Keratinocyte (primary cell): ENCODE measurements at places on chromosomes 2 and 18. TPM values are rescaled to one million over a fixed set of nuclear protein-coding genes. Genes with fewer than 3 reads are reported as not detected.

GRCh38 chr2:41736586-41736985 is 311.2 kb upstream of the PKDCC start:
- no peaks in the 10 kb centered on the region for H3K36me3 ChIP-seq
- H3K4me1 ChIP-seq: no peaks in the 10 kb centered on the region
- no peak overlapping the region for H3K4me3 ChIP-seq

GRCh38 chr2:228798458-228799207 is 472.5 kb downstream of the PID1 start:
- no peaks in the 10 kb centered on the region for H3K4me1 ChIP-seq
- H3K4me3 ChIP-seq: no peak overlapping the region

IL1F10 gene
- polyA plus RNA-seq: 0.15 to 0.75 TPM (median 0.37 TPM) in 3 replicates

DNA sequence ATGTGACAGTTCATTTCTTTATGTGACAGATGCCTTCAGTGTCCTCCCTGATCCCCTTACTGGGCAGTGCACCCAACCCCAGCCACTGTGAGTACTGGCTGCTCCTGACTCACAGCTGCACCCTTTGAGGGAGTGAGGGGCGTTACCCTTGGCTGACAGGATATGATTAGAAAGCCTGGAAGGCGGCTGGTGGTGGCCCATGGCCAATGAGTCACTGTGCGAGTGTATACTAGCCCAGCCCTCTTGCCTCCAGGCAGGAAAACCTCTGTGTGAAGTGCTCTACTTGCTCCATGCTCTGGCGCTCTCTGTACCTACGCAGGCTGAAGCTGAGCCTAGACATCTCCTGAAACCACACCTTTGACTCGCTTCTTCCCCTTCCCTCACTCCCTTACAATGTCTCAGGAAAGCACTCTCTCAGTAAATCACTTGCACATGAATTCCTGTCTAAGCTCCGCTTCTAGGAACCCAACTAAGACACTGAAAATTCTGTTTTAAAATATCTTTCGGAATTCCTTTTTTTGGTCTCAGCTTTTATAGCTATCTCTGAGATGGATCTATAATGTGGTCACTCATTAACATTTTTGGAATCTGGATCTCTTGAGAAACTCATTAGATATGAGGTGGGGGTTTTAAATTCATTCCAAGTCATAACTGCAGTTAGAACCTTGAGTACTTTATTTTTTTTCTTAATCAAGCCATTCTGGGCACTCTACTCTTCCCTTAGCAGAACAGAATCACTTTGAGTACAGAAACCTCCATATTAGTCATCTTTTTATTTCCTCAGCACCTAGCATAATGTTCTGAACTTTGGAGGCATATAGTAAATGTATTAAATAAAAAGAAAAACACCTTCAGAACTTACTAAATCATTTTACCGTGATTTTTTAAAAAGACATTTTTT is 25.3 kb upstream of the STAM2 start:
- peak overlapping the region; percentile 6 for H3K4me3 ChIP-seq
- no peaks in the 10 kb centered on the region for H3K27me3 ChIP-seq
- peak; percentile 98 for DNase-seq
- peaks cover 23% of the 10 kb centered on the region for H3K4me1 ChIP-seq

GRCh38 chr2:145460112-145460511 is 940.2 kb upstream of the ZEB2 start:
- H3K36me3 ChIP-seq: no peaks in the 10 kb centered on the region
- no peak overlapping the region for H3K27ac ChIP-seq
- no peaks in the 10 kb centered on the region for H3K27me3 ChIP-seq
- DNase-seq: no peak

- H3K4me1 ChIP-seq: peaks cover 10% of the 10 kb centered on the region
- no peak overlapping the region for H3K4me3 ChIP-seq
- no peak for DNase-seq
- H3K27me3 ChIP-seq: no peaks in the 10 kb centered on the region
- H3K36me3 ChIP-seq: no peaks in the 10 kb centered on the region
These were observed 6.0 kb downstream of the MEIS1 start for GRCh38 chr2:66440708-66441497.

DNA sequence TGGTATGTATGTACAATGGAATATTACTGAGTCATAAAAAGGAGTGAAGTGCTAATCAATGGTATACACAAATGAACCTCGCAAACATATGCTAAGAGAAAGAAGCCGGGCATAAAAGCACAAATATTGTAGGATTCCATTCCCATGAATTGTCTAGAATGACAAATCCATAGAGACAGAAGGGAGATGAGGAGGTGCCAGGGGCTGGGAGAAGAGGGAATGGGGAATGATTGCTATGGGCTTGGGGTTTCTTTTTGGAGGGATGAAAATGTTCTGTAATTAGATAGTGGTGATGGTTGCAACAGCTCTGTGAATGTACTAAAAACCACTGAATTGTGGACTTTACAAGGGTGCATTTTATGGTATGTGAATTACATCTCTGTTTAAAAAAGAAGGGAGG is 73.5 kb downstream of the GLI2 start:
- peaks cover 5% of the 10 kb centered on the region for H3K27me3 ChIP-seq
- H3K4me1 ChIP-seq: no peaks in the 10 kb centered on the region
- H3K36me3 ChIP-seq: no peaks in the 10 kb centered on the region
- no peak overlapping the region for H3K27ac ChIP-seq
- no peak overlapping the region for H3K4me3 ChIP-seq

DNA sequence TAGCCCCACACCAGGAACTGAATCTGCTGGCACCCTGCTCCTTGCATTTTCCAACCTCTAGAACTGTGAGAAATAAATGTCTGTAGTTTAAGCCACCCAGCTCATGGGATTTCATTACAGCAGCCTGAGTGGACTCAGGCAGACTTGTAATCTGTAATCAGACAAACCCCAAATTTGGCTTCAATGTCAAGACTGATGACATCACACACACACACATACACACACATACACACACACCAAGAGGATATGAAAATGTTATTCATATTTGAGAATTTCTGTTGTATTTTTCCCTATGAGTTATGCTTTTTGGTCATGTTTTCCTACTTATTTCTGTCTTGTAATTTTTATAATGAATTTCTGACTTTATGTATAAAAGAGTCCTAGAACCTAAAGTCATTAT is 83.8 kb upstream of the GLI2 start:
- H3K27me3 ChIP-seq: no peaks in the 10 kb centered on the region
- no peak overlapping the region for H3K4me3 ChIP-seq
- no peaks in the 10 kb centered on the region for H3K4me1 ChIP-seq
- DNase-seq: no peak

CABYR gene
- 6.9 to 7.7 TPM (median 7.4 TPM) in 3 replicates for polyA plus RNA-seq

GKN2 gene
- polyA plus RNA-seq: 0.08 TPM in 1 of 3 replicates, not detected in the others

IGFBP5 gene
- polyA plus RNA-seq: 0.15 to 3.2 TPM (median 1.1 TPM) in 3 replicates

- H3K4me3 ChIP-seq: no peak overlapping the region
- H3K27me3 ChIP-seq: no peaks in the 10 kb centered on the region
- no peaks in the 10 kb centered on the region for H3K36me3 ChIP-seq
- H3K27ac ChIP-seq: no peak overlapping the region
- DNase-seq: no peak
These were observed 277.2 kb downstream of the AGPS start for GRCh38 chr2:177669625-177670330.

- H3K36me3 ChIP-seq: no peaks in the 10 kb centered on the region
- H3K4me1 ChIP-seq: no peaks in the 10 kb centered on the region
- no peak overlapping the region for H3K27ac ChIP-seq
- H3K27me3 ChIP-seq: no peaks in the 10 kb centered on the region
- no peak overlapping the region for H3K4me3 ChIP-seq
- no peak for DNase-seq
These were observed 16.1 kb downstream of the AGFG1 start for GRCh38 chr2:227488045-227488444.

- H3K27ac ChIP-seq: no peak overlapping the region
- no peak overlapping the region for H3K4me3 ChIP-seq
- no peaks in the 10 kb centered on the region for H3K27me3 ChIP-seq
- no peak for DNase-seq
These were observed 173.1 kb downstream of the SEPTIN10 start for GRCh38 chr2:109440499-109441156.

CHST9 gene
- under 0.01 to 0.07 TPM (median 0.03 TPM) in 3 replicates for polyA plus RNA-seq

ABCB11 gene
- 0.03 TPM in 2 of 3 replicates, not detected in the other for polyA plus RNA-seq

- H3K27ac ChIP-seq: no peak overlapping the region
- H3K4me3 ChIP-seq: no peak overlapping the region
- no peaks in the 10 kb centered on the region for H3K27me3 ChIP-seq
- no peak for DNase-seq
- H3K4me1 ChIP-seq: peaks cover 15% of the 10 kb centered on the region
These were observed 7.0 kb downstream of the RNPEPL1 start for GRCh38 chr2:240575101-240575965.

DNA sequence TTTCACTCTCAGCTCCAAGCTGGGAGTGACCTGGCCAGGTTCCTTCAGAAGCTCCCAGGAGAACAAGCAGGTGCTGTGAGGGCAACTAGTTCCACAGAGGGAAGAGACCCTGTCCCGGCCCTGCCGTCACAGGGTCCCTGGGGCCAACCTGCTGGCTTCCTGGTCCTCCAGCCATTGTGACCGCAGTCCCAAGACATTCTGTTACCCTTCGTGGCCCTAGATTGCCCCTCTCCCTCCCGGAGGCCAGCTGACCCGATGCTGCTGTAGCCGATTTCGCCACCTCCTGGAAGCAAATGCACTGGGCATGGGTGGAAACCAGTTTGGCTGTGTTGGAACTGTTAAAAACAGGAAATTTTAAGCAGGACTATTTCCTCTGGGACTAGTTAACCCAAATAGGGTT is 55.4 kb downstream of the EPAS1 start:
- H3K4me3 ChIP-seq: no peak overlapping the region
- no peaks in the 10 kb centered on the region for H3K27me3 ChIP-seq

GRCh38 chr2:40421631-40422297 is 30.1 kb downstream of the SLC8A1 start:
- H3K4me1 ChIP-seq: no peaks in the 10 kb centered on the region
- no peaks in the 10 kb centered on the region for H3K36me3 ChIP-seq
- H3K27me3 ChIP-seq: no peaks in the 10 kb centered on the region
- DNase-seq: no peak

DNA sequence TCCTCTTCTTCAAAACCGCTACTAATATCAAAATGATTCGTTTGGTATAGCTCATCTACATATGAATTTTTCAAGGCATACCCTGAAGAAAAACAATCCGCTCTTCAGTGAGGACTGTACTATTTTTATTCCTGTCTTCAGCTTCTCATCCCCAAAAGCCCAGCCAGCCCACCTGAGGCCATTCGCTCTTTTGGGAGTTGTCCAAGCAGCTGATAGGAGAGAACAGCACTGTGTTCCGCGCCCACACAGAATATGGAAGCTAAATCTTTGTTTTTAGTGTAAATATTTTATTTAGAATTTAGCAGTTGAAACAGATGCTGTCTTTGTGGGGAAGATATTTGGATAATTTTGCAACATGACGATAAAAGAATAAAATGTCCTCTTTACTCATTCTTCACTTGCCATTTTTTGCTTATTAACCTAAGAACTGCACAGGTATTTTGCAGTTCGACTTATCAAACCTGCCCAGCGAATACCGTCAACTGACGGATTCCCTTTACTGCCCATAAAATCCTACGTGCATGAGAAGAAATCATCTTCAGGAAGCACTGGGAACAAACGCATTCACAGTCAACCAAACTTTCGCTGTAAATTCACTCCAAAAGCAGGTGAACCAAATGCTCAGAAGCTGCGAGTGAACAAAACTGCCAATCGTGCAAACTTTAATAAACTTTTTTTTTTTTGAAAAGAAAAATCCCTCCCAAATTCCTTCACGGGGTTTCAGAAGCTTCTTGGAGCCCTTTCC is 3.4 kb downstream of the ZNF521 start:
- H3K27me3 ChIP-seq: peaks cover 41% of the 10 kb centered on the region
- no peak overlapping the region for H3K4me3 ChIP-seq
- no peaks in the 10 kb centered on the region for H3K36me3 ChIP-seq
- no peak for DNase-seq

GRCh38 chr2:198004173-198004572 is 199.8 kb downstream of the PLCL1 start:
- H3K36me3 ChIP-seq: no peaks in the 10 kb centered on the region
- no peak overlapping the region for H3K27ac ChIP-seq
- H3K4me3 ChIP-seq: no peak overlapping the region

DNA sequence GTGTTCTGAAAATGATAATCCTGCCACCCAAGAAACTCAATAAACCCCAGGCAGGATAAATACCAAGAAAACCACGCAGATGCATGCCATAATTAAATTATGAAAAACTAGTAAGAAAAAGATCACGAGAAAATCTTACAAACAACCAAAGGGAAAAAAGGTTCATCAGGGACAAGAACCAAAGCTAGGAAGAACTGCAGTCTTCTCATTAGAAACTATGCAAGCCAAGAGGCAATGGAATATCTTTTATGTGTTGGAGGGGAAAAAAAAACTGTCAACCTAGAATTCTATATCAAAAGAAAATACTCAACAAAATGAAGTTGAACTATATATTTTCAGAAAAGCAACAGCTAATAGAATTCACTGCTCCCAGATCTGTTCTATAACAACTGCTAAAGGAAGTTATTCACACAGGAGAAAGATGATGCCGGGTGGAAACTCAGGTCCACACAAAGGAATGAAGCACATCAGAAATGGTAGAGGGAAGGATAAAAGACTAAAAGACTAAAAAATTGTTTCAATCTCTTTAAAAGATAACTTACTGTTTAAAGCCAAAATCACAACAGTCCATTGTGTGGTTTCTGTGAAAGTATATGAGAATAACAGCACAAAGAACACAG is 55.0 kb downstream of the NDUFA10 start:
- H3K27ac ChIP-seq: no peak overlapping the region
- no peak for DNase-seq
- H3K27me3 ChIP-seq: no peaks in the 10 kb centered on the region
- H3K4me1 ChIP-seq: peaks cover 19% of the 10 kb centered on the region
- peaks cover 20% of the 10 kb centered on the region for H3K36me3 ChIP-seq

KLF7 gene
- 42.5 to 44.7 TPM (median 44.0 TPM) in 3 replicates for polyA plus RNA-seq

DNA sequence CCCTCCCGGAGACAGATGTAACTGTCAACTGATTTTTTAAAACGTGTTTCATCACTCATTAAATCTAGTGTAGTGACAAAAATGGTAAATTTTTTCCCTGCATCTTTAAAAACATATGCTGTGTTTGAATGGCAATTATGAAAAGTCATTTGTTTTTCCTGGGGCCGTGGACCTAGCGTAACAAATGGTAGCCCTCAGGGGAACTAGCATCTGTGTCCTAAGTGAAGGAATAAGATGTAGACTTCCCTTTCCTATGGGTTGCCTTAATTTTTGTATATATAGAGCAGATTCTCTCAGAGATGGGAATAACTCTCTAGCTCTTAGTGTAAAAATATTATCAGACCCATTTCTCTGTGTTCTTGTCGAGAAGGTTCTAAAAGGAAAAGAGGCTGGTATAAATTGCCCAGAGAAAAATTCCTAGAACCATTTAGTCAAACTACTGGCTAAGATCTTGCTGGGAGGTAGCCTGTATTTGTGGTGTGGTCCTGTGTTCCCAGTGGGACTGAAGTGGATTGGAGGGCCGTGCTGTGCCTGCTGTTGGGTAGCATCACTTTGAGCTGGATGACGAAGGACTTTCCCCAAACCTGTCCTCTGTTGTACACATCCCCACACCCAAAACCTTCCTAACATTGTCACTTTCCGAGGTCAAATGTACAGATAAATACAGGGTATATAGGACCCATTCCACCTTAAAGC is 85.8 kb downstream of the LIMS1 start:
- peaks cover 80% of the 10 kb centered on the region for H3K4me1 ChIP-seq
- peak overlapping the region; percentile 69 for H3K4me3 ChIP-seq
